Activated B cell treated with CpG ODN at 0.5 μM for 24 hours (primary cell): ENCODE measurements at places on chromosomes 6 and 20.

GRCh38 chr6:110549277-110549676, 72.9 kb upstream of the SLC22A16 start:
- H3K4me3 ChIP-seq, result no peak overlapping the region
- no peak for DNase-seq
- H3K36me3 ChIP-seq, result peaks cover 2% of the 10 kb centered on the region

- no peak overlapping the region for H3K4me3 ChIP-seq
- DNase-seq, result no peak
- H3K4me1 ChIP-seq, result no peaks in the 10 kb centered on the region
- H3K27me3 ChIP-seq, result no peaks in the 10 kb centered on the region
- no peaks in the 10 kb centered on the region for H3K36me3 ChIP-seq
Observed at GRCh38 chr6:117034971-117035370, 157.9 kb downstream of the RFX6 start.

DNA sequence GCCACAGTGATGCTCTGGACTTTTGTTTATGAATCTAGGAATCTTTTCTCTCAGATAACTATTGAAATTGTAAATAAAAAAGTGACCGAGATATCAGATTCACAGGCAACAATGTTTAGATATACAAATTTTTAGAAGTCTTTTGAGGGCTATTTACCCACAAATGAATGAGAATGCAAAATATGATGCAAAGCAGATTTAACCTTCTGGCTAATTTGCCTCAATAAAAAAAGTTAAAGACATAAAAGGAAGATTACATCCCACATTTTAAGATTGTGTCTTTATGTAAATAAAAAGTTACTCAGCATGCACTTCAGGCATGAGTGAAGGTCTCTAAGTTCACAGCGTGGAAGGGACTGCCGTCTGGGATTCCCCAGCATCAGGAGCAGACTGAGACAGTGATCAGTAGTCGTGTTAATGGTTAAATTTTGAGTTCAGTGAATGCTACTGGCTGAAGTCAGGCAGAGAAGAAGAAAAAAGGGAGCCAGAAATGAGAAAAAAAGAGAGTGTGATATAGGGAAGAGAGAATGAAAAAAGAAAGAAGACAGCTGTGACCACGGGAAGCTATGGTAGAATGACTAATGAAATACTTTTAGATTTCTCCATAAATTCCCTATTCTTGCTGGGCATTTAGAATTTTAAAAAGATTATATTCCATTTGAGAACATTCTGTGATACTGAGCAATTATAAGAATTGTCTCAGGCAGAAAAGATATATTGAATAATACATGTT, 93.6 kb downstream of the MYB start:
- no peaks in the 10 kb centered on the region for H3K27me3 ChIP-seq
- no peak for DNase-seq
- H3K4me1 ChIP-seq, result peaks cover 7% of the 10 kb centered on the region
- no peaks in the 10 kb centered on the region for H3K36me3 ChIP-seq
- peak overlapping the region; percentile 2 for H3K4me3 ChIP-seq
- H3K27ac ChIP-seq, result no peak overlapping the region

- no peak overlapping the region for H3K4me3 ChIP-seq
- no peaks in the 10 kb centered on the region for H3K36me3 ChIP-seq
- H3K27ac ChIP-seq, result no peak overlapping the region
- H3K27me3 ChIP-seq, result no peaks in the 10 kb centered on the region
Observed at GRCh38 chr6:74091136-74091793, 395.3 kb downstream of the CD109 start.

DNA sequence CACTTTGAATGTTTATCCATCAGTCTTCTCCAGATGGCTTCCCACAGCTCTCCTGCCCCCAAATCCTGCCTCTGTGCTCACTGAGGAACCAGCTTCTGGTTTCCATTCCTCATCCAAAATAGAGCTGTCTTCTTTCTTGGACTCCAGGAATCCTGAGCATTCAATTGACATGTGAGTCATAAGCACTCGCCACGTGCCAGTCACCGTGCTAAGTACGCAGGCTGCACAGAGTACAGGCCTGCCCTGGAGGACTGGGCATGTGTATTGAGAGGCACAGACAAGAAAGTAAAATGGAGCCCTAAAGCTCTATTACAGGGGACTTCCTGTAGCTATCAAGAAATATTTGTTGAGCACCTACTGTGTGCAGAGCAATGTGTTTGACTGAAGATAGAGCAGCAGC, 39.7 kb upstream of the LRFN2 start:
- H3K4me3 ChIP-seq, result no peak overlapping the region
- peaks cover 2% of the 10 kb centered on the region for H3K27me3 ChIP-seq
- no peak overlapping the region for H3K27ac ChIP-seq
- H3K4me1 ChIP-seq, result no peaks in the 10 kb centered on the region
- H3K36me3 ChIP-seq, result no peaks in the 10 kb centered on the region

- DNase-seq, result no peak
- peak overlapping the region; percentile 13 for H3K4me3 ChIP-seq
- H3K27ac ChIP-seq, result peak overlapping the region; percentile 77
- H3K4me1 ChIP-seq, result peaks cover 30% of the 10 kb centered on the region
Observed at GRCh38 chr20:5674176-5674660, 76.0 kb upstream of the SHLD1 start.

DNA sequence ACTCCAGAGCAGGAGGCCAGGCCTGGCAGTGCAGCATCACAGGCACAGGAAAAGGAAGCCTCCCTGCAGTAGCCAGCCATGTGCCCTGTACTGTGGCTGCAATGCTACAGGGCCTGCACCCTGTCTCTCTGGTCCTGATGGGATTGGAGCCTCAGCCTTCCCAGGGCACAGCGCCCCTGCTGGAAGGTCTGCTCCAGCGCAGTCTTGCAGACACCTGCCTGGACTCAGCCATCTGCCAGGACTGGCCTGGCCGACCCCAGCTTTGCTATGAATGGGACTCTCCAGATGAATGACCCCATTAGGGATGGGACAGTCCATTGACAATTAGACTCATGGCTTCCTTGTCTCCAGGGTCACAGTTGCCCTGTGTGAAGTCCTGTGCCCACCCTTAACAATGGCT, 251.6 kb downstream of the ERMARD start:
- no peak overlapping the region for H3K27ac ChIP-seq
- DNase-seq, result no peak
- no peak overlapping the region for H3K4me3 ChIP-seq
- H3K36me3 ChIP-seq, result peaks cover 5% of the 10 kb centered on the region

DNA sequence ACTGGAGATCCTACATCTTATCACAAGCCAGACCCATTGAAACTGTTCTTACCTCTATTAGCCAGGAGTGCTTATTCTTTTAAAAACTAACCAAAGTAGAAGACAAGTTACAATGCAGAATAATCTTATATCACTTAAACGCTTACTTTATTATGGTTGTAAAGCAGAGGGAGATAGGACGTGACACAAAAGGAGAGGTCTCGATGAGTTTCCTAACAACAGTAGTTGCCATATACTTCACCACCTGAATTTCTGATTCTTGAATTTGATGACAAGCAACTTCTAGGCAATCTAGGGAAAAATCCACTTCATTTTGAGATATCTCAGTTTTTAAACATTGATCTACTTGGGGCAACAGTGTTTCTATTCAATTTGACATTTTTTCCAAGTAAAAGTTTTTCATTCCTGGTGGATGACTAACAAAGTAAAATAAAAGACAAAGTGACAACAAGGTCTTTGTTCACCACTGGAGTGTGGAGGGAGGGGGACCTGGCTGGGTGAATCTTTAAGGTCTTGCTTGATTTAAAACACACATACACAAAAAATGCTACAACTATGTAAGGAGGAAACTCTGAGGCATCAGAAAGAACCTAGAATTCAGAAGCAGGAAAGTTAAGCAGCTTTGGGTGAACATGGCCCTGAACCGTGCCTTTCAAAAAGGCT, 110.9 kb downstream of the SMLR1 start:
- no peaks in the 10 kb centered on the region for H3K4me1 ChIP-seq
- H3K36me3 ChIP-seq, result peaks cover 12% of the 10 kb centered on the region
- H3K4me3 ChIP-seq, result no peak overlapping the region
- H3K27ac ChIP-seq, result no peak overlapping the region
- no peak for DNase-seq

DNA sequence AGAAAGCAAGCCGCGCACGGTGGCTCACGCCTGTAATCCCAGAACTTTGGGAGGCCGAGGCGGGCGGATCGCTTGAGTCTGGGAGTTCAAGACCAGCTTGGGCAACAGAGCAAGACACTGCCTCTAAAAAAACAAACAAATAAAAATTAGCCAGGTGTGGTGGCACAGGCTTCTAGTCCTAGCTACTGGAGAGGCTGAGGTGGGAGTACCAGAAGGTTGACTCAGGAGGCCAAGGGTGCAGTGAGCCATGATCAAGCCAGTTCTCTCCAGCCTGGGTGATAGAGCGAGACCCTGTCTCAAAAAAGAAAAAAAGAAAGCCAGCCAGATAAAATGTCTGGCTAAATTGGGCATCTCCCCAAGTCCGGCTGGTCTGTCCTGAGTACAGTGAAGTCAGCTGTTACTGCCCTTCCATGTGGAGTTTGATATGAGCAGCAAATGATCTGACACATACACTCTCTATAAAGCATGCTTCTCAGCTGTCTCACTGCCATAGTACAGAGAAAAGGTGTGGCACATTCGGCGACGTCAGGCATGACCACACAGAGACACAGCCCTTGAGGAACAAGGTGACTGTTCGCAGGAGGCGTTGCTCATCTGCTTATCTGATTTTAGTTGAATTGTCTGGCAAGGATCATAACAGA, 13.0 kb downstream of the CD83 start:
- no peak for DNase-seq
- H3K4me3 ChIP-seq, result peak overlapping the region; percentile 79

DNA sequence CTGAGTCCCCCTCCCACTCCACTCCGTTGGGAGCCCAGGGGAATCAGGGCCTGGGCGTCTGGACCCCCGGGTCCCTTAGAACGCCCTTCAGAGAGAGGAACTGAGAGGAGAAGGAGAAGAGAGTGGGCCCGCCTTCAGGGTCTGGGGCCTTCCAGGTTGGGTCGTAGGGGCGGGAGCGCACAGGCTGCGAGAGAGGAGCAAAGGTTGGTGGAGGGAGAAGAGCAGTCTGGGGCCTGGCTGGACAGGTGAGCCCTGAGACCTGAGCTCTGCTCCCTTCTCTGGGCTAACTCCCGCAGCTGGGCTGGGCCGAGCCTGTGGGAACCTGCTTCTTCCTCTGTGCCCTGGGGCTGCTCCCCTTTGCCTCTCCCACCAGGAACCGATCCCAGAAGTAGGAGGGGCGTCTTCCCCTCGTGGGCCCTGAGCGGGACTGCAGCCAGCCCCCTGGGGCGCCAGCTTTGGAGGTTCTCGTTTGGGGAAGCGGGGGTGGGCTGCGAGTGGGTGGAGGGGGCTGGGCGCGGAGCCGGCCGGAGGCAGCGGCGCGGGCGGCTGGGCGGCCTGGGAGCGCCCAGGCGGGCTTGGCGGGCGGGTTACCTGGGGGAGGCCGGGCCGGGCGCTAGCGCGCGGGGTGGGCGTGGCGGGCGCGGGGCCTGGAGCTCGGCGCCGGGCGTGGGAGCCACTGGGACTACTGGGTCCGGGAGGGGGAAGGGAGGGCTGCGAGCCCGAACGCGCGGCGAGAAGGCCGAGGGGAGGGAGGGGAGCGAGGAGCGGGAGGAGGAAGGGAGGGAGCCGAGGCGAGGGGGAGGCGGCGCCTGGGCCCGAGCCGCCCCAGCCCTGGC, at the start of gene DDR1:
Gene DDR1 (plus strand): TSS at position 835 of the 836 bp plus-strand sequence. CDS start 4,211 bp downstream, outside the sequence.
- peak; percentile 47 for DNase-seq
- H3K4me3 ChIP-seq, result peak within 1 kb of the TSS; percentile 84
- H3K36me3 ChIP-seq, result peaks cover under 1% of the 10 kb centered on the region
- H3K27ac ChIP-seq, result peak within 1 kb of the TSS; percentile 80
- peaks cover 64% of the 10 kb centered on the region for H3K4me1 ChIP-seq
- H3K27me3 ChIP-seq, result no peaks in the 10 kb centered on the region

DNA sequence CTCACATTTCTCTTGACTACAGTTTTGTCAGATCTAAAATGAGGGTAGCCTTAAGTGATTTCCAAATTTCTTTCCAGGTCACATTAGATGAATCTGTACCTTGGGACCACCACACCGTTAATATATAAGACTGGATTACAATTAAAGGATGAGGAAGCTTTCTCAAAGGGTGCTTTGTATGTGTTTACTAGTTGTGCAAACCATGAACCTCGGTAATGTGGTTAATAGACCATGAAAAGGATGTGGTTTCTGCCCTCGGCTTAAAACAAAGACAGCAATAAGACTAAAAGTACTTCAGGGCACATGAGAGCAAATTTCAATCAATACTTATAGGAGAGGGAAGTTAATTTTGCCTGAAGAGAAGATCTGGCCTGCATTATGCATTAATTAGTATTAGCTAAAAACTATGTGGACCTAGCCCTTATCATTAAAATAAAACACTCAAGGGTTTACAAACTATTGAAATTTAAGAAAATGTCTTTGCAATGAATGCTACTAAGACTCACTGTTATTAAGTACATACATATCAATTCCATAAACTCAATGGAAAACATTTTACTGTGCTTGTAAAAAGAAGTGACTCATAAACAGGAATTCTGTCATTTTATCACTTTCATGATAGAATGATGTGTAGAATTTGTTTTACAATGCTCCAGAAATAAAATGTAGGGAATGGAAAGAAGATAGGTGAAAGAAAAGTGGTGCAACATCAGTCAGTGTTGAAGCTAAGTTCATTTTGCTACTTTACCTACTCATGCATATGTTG, 936 bp upstream of the TMX4 start:
- H3K27ac ChIP-seq, result no peak overlapping the region
- peaks cover 6% of the 10 kb centered on the region for H3K36me3 ChIP-seq
- peaks cover 19% of the 10 kb centered on the region for H3K4me1 ChIP-seq
- DNase-seq, result no peak
- H3K27me3 ChIP-seq, result peaks cover 5% of the 10 kb centered on the region
- no peak overlapping the region for H3K4me3 ChIP-seq

DNA sequence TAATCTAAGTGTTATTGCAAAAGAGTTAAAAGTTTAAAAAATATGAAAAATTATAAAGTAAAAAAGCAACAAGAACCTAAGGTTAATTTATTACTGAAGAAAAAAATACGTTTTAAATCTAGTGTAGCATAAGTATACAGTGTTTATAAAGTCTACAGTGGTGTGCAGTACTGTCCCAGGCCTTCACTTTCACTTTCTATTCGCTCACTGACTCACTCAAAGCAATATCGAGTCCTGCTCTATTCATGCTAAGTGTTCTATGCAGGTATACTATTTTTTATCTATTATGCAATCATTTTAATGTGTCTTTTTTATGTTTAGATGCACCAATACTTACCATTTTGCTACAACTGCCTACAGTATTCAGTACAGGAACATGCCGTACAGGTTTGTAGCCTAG, 113.0 kb downstream of the MANEA start:
- no peaks in the 10 kb centered on the region for H3K36me3 ChIP-seq
- no peak overlapping the region for H3K27ac ChIP-seq
- H3K4me3 ChIP-seq, result no peak overlapping the region
- H3K4me1 ChIP-seq, result no peaks in the 10 kb centered on the region
- no peaks in the 10 kb centered on the region for H3K27me3 ChIP-seq
- no peak for DNase-seq

GRCh38 chr6:106744781-106745180, 115.4 kb downstream of the QRSL1 start:
- H3K27ac ChIP-seq, result no peak overlapping the region
- no peaks in the 10 kb centered on the region for H3K36me3 ChIP-seq
- no peak for DNase-seq
- no peak overlapping the region for H3K4me3 ChIP-seq

GRCh38 chr6:26124781-26125685, 37.8 kb downstream of the HFE start:
- DNase-seq, result no peak
- H3K27ac ChIP-seq, result peak overlapping the region; percentile 99
- H3K27me3 ChIP-seq, result no peaks in the 10 kb centered on the region
